ENCODE measurements at places on chromosomes 16 and 17.

DNA sequence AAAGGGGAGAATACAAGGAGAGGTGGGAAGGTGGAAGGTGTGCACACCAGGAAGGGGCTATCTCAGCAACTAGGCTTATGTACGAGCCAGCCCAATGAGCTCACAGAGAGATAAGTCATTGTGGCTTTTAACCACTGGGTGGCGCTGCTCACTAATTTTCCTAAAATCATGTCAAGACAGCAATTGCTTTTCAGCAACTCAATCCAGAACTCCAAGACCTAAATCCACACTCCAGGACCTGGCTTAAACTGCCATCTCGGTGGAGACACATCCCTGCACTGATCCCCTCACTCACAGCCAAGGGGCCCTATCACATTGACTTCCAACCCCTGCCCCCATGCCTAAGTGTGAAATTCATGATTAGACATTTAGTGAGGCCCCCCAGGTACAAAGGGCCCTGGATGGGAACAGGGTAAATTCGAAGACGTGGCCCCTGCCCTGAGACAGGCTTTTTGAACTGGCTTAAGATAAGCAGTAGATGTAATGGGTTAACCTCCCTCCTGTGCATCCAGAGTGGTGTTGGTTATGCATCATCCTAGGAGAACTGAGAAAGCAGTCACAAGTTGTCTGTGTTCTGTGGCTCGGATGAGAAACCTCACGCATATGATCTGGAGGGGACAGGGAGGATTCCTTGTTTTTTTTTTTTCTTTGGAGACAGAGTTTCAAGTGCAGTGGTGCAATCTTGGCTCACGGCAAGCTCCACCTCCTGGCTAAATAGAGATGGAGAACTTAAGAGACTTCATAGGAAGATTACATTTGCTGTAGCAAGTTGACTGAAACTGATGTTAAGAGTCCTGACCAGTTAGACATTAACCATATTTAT lies 11.5 kb downstream of the CCL16 start:
- DNase-seq: no peak

DNA sequence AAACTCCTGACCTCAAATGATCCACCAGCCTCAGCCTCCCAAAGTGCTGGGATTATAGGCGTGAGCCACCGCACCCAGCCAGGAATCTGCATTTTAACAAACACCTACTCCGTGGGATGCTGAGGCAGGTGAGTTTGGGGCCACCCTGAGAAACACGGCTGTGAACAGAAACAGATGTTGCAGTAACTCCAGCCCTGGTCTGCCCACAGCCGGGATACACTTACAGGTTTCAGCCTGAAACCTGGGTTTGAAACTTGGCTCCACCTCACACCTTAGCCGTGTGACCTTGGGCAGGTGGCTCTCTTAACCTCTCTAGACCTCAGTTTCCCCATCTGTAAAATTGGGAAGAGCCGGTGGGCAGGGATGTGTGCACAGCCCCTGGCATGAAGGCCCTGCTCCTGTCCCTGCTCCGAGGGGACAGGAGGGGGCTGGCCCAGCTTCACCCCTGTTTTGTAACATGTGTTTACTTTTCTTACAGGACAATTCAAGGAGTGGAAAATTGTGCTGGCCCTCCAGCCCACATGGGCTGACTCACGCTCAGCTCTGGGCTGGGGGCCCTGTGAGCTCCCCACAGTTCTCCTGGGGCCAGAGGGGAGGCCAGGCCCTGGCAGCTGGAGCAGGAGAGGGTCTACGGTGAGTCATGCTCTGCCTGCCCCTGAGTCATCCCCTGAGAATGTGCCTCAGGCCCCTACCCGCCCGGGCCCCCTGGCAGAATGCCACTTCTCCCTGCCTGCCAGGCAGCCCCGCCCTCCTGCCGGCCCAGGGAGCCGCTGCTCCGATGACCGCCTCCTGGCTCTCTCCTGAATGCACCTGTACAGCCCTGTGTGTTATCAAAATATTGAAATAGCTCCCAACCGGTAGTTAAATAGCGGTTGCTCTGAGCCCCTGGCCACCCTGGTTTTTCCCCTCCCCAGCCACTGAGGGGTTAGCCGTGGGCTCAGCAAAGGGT lies 7.7 kb upstream of the PPL start:
- DNase-seq: peak; percentile 64

DNA sequence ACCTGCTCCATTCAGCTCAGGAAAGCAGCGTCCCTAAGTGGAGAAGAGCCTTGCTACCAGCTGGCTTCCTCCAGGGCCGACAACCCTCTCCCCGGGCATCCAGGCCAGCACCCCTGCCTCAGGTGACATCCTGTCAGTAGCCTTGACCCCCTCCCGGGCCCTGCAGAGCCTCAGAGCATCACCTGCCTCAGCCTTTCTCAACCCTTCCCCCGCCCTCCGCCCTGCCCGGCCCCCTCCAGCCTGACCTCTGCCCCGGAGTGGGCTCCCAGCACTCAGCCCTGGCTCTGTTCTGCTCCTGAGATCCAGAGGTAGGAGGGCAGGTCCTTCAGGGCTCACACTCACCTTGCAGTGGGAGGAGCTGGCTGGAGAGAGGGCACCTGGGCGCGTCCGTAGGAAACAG lies 73.8 kb upstream of the METRNL start:
- no peak for DNase-seq

- DNase-seq: peak; percentile 2
Observed at GRCh38 chr16:77660311-77660710, 62.0 kb upstream of the NUDT7 start.

DNA sequence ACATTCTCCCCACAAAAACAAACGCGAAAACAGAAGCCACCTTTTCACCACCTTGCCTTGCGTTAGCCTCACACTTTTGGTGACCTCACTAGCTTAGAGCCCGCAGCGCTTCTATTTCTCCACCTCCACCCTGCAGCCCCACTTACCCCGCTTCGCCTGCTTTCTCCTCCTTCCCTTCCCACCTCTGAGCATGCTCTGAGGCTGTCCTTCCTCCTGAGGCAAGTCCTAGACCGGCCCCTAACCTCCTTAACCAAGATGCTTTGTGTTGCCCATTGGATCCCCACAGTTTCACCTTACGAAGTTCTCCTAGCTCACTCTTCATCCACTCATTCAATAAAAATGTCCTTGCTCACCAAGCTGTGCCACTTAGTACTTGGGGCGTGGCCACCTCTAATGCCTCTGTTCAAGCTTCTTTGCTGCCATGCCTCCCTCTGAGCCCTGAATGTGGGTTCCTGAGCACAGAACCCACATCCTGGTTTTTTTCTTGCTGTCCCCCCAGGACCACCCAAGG lies 1.3 kb downstream of the GNGT2 start:
- DNase-seq: no peak

- peak; percentile 6 for DNase-seq
Observed at GRCh38 chr16:23434380-23434779, 18.6 kb downstream of the COG7 start.

DNA sequence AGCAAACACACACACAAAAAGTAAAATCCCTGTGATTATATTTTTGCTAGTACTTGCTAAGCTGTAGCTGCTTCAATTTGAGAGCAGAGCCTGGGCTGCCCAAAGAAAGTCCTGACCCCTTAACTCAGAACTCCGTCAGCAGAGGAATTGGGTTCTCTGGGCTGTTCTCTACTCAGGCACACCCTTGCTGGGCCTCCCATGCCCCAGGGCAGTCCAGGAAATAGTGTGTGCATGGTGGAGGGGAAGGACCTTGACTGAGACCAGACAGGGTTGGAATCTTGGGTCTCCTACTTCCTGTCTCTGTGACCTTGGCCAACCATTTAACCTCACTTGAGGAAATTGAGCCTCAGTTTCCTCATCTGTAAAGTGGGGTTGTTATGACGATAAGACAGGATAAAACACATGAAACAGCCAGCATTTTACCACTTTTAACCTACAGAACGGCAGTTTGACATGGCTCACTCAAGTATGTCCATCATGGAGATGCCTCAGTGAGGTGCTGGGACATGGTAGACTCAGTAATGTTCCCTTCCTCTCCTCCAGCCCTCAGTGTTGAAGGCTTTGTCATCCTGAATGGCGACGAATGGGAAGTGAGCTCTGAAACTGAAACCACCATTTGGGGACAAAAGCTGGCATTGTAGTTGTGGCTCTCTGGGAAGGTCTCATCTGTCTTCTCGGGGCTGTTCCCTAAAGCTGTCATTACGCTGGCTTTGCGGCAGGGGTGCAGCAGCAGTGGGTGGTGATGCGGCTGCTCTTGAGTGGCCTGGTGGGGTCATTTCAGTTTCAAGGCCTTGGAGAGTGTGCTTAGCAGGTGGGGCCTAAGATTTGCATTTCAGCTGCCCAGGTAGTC lies 74.9 kb downstream of the CMIP start:
- DNase-seq: no peak

GRCh38 chr17:63170795-63171194 lies 204.8 kb downstream of the TANC2 start:
- no peak for DNase-seq

DNA sequence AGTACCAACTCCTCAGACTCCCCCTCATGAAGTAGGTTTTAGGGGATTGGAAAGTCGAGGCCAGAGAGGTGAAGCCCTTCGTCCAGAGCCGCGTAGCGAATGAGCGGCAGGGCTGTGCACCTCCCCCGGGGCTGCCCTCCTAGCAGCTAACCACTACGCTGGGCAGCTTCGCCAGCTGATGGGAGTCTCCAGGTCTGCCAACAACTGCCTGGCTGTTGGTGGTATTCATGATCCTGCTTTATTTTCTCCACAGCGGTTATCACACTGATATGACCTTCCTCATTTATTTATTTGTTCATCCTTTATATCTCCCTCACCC lies 773 bp upstream of the NETO2 start:
- no peak for DNase-seq

DNA sequence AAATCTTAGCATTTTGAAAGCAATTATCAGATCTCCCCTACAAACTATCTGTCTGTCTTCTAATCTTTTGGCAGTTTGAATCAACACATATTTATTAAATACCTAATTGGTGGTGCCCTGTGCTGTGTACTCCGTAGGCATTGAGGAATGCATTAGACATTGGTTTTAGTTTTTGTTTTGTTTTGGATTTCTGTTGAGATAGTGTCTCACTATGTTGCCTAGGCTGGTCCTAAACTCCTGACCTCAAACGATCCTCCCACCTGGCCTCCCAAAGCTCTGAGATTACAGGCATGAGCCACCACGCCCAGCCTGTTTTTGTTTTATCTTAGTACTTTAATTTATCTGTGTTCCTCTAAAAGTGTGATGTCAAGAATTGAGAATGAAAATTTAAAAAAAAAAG lies 124.8 kb upstream of the RBL2 start:
- no peak for DNase-seq

DNA sequence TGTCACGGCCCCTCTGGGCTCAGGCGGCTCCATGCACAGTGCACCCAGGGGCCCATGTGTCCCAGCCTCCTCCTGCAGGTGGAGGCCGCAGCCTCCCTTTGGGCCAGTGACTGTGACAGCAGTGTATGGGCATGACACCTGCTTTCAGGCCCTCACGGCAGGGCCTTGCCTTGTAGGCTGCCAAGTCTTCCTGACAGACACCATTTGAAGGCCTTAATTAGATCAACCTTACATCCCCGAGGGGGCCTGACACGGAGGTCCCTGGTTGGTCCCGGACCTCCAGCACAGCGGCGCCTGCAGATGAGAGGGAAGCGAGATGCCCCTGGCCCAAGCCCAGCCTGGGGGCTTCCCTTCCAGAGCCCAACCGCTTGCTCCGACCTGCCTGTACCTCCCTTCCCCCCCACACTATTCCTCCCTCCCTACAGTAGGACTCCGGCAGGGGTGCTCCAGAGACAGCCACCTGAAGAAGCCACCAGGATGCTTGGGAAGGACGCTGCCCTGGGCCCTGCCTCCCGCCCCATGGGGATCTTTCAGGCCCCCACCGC lies 31.9 kb downstream of the BAIAP2 start:
- no peak for DNase-seq

DNA sequence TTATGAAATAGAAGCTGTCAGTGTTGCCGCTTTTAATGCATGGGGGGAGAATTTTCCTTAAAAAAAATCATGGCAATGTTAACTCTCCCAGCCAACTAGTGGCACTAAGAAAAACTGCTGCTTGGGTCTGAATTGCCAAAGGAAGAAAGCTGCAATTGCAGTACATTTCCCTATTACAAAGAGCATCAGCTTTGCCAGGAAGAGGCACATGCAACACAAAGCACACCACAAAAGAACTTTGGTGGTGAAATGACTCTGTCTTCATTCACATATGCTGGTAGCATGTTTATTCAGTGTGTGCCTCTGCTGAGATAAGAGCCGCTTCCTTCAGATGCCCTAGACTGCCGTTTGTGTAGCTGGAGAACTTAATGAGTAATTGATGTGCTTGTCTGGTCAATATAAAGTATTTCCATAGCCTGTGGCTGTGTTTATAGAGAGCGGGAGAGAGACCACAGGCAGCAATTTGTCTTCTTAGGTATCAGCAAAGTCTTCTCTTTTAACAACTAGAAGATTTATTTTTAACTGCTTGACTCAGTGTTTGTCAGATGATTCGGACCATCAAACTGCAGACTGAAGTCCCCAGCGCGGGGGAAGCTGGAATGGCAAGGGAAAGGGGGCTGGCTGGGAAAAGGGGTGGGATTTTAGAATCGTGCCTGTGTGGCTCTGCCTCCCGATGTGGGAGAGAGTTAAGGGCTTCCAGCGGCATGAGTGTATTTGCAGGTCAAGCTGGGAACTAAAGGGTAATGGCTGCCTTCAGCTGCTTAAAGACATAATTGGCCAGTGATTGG lies 115.1 kb downstream of the MRTFB start:
- peak; percentile 90 for DNase-seq

DNA sequence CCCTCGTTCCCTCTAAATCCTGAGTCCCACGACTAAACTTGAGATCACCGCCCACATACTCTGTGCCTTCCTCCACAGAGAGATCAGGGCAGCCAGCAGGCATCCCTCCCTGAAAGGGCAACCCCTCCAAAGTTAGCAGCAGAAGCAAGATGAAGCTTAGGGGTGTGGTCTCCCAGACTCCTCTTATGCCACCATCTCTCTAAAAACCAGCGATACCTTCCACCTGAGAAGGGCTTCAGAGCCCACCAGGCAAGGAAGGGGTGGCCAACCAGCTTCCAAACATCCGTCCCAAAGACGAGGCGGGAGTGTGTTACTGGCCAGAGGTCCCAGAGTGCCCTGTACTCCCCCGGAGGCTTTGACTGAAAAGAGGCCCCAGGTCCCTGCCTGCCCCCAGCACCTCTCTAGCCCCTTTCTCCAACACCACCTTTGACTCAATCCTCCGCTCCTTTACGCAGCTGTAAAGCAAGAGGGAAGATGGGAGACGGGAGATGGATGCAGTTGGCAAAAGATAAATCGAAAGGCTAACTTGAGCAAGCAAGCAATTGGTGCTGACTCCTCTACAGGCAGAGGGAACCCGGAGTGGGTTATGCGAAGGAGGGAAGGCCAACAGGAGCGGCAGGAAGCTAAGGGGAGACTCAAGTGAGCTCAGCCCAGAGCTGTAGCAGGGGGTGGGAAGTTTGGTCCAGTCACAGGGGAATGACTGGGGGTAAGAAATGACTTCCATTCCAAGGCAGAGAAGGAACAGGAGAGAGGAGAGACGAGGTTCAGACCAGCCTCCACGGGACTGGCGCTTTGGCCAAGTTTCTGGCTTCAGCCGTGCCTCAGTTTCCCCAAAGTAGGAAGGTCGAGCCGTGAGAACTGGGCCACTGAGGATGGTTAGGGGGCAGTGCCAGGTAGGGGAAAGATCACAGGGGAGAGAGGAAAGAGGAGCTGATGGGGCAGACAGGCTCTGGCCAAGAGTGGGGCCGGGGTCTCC lies 1.0 kb downstream of the ST3GAL2 start:
- DNase-seq: no peak
